OCI-M1 (cell line): ENCODE measurements at places on chromosomes 4 and X.

- peak; percentile 27 for DNase-seq
Observed at GRCh38 chr4:14877246-14878225, 124.7 kb upstream of the CPEB2 start.

DNA sequence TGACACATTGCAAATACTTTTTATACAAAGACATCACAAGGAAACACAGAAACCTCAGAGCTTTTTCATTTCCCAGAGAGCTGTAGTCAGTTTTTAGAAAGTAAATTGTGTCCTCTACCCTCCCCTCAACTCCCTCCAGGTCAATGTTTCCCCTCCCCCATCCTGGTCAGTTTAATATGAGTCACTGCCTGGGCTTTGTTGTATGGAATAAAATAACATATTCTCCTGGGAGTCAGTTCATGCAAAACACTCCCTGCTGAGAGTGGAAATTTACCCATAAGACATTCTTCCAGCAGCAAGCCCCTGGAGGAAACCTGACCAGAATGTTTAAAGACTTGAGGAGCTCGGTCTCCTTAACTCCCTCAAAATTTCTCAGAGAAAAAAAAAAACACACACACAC, 270.1 kb upstream of the LDB2 start:
- peak; percentile 13 for DNase-seq

GRCh38 chr4:142324572-142324971, 521.5 kb downstream of the INPP4B start:
- DNase-seq, result no peak

DNA sequence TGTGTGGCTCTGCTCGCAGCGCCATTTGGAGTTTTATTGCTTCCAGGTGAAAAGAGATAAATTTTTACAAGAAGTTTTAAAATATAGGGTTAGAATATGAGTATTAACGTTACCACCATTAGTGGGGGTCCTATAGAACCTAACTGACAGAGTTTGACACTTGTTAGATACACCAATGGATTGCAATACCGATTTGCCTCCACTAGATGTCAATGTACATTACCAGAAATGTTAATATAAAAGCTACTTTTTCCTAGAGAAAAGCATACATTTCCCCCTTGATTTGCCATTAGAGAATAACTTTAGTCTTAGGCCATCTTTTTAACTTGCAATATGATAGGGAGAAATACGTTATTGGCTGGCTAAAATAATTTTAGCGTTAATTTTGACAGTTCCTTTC, 108.4 kb downstream of the LINC00632 start:
- DNase-seq, result peak; percentile 28

DNA sequence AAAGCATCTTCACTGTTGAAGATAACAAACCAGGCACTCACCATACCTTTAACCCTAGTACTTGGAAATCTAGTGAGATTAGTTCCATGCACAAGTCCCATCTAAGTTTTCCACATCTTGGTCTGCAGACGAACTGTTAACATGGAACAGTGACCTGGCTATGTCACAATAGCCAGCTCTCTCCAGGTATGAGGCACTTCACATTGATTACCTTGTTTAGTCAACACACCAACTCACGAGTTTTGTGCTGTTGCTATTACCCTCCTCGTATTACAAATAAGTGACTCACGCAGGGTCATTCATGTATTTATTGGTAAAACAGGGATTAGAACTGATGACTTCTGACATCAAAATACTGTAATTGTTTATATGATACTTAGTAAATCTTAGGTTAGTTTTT, 36.4 kb upstream of the FRAS1 start:
- no peak for DNase-seq

DNA sequence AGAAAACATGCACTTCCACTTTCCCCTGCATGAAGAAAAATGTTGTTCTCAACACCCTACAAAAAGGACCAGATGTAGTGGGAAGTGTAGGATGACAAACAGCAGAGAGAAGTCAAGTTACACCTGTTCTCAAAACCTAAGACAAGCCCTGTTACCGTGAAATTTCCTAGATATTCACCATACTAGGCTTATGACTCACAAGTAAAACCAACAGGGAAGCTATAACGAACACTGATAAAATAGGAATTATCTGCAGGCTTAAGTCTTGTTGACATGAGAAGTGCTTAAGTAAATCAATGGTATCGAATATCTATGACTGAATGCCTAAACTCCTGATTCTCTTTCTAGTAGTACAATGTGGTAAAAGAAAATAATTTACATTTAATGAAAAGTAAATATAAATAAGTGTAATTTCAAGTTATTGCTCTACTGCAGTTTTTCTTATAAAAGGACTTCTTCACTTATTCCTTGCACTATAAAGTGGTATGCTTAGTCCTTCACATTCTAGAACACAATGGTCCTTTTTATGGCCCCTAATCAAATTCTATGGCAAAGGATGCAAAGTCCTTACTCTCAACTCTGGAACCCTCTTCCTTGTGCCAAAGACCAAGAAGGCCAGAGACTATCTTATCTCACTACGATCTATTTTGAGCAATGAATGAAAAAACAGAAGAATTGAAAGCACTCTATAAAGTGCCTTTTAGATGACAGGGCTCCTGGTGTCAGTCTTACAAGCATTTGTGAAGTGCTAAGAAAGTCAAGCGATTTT, 19.6 kb downstream of the AP1S2 start:
- peak; percentile 40 for DNase-seq

- DNase-seq, result no peak
Observed at GRCh38 chr4:1194010-1194900, 21.9 kb upstream of the SPON2 start.

DNA sequence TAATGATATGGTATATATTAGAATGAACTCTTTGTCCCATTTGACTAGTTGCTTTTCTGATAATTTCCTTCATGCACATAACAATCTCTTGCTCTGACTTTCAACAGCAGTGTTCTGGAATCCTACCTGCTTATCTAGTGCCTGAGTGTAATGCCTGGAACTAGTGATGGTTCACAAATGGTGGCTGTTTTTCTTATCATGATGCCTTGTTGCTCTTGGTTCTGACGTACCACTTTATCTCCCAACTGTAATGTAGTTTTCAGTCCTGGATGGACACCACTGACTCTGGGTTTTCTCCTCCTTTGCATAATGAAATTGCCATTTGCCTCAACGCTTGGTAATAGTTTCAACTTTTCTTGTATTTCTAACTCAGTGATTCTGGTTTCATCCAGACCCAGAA, 25.5 kb upstream of the LUZP4 start:
- no peak for DNase-seq

DNA sequence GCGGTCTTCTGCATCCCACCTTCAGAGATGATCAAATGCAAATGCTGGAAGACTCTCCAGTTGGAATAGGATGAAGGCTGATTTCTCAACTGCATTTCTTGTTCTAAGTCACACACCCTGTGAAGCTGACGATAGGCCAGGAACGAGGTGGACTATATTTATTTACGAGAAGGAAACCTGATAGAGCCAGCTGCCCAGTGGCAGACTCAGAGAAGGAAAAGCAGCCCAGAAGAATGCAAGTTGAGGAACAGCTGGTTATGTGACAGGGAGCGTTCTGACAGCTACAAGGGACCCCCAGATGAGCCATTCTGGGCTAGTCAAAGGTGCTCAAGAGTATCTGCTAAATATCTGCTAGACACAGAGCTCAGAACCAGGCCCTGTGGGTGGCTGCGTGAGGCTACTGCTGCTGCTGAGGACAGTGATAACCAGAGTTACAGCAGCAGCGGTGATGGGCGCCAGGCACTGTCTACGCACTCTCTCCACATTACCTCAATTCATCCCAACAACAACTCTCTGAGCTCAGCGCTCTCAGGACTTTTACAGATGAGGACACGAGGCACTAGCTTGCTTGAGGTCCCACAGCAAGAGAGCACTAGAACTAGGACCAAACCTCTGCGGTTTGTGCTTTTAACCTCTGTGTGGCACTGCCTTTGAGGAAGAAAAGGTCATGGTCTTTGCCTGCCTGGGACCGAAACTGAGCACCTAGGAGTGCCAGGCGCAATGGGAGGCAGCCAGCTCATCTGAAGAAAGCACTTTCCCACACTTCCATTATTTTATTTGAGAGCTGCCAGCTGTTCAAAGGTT, 69.0 kb downstream of the GATB start:
- no peak for DNase-seq

- DNase-seq, result no peak
Observed at GRCh38 chrX:124085063-124085462, 123.6 kb downstream of the STAG2 start.

- DNase-seq, result no peak
Observed at GRCh38 chrX:40495659-40496058, 85.1 kb upstream of the ATP6AP2 start.

GRCh38 chr4:155263480-155263879, 55.0 kb downstream of the NPY2R start:
- no peak for DNase-seq

GRCh38 chr4:184317234-184317918, 99.7 kb upstream of the ENPP6 start:
- DNase-seq, result no peak

- DNase-seq, result no peak
Observed at GRCh38 chr4:27789773-27790172, 929.1 kb downstream of the STIM2 start.

DNA sequence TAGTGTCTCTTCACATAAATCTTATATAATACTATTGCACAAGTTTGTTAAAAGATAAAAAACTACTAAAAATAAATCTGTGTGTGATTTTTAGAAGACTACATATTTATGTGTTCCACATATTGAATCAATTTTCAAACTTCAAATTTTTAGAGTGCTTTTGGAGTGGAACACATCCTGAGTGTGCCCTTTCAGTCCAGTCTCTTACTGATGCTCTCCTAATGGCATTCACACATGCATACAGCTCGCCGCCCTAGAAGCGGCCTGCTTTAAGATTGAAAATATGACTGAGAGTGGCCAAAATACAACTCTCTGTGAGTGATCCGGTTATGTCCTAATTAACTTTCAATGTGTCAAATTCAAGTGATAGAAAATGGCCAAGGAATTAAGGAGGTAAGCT, 628.8 kb downstream of the ANKRD50 start:
- no peak for DNase-seq

GRCh38 chr4:1998296-1998695, 10.5 kb downstream of the NELFA start:
- no peak for DNase-seq

GRCh38 chrX:105226499-105226898, 6.0 kb upstream of the TEX13A start:
- no peak for DNase-seq

- DNase-seq, result no peak
Observed at GRCh38 chr4:23837371-23837770, 52.5 kb downstream of the PPARGC1A start.

GRCh38 chrX:132918523-132918922, 39.9 kb downstream of the HS6ST2 start:
- no peak for DNase-seq

- DNase-seq, result no peak
Observed at GRCh38 chrX:8310409-8310808, 139.3 kb upstream of the VCX2 start.

DNA sequence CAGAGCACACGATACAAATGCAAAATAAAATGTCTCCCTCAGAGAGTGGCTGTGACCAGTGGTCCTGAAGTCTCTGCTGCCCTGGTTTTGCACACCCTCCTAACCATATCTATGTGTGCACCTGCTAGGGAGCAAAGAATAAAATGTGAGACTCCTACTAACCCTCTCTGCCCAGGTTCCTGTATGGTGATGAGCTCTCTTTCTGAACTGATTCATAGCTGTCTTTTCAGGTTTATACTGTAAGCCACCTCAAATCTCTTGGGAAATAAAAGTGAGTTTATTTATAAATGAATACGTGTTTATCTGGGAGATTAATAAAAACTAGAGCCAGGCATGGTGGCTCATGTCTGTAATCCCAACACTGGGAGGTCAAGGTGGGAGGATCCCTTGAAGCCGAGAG, 126.0 kb upstream of the RBPJ start:
- no peak for DNase-seq

- no peak for DNase-seq
Observed at GRCh38 chrX:153379508-153379907, 21.6 kb downstream of the PNMA6E start.

- no peak for DNase-seq
Observed at GRCh38 chrX:73940893-73941470, 363.0 kb upstream of the ZCCHC13 start.

- no peak for DNase-seq
Observed at GRCh38 chrX:17412692-17413091, 37.7 kb downstream of the NHS start.

DNA sequence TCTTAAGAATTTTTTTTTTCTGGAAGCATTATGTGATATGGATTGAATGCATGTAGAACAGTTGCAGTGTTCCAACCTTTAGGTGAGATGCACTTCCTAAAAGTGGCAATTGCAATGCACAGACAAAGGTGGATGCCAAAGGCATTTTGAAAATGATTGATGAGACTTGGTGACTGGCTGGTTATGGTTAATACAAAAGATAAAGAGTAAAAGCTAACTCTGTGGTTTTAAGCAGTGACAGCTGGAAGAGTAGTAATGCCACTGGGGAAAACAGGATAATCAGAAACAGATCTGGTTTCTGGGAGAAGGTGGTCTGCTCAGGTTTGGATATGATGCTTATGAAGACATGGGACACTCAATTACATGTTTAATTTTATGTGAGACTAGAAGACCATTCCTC, 345.6 kb downstream of the RPA4 start:
- no peak for DNase-seq

- DNase-seq, result no peak
Observed at GRCh38 chr4:2954358-2955185, 8.6 kb downstream of the NOP14 start.
